ENCODE measurements at places on chromosomes 11 and 22.

- peaks cover 42% of the 10 kb centered on the region for H3K4me1 ChIP-seq
- DNase-seq, result no peak
These were observed 27.3 kb downstream of the MRTFA start for GRCh38 chr22:40609216-40609615.

DNA sequence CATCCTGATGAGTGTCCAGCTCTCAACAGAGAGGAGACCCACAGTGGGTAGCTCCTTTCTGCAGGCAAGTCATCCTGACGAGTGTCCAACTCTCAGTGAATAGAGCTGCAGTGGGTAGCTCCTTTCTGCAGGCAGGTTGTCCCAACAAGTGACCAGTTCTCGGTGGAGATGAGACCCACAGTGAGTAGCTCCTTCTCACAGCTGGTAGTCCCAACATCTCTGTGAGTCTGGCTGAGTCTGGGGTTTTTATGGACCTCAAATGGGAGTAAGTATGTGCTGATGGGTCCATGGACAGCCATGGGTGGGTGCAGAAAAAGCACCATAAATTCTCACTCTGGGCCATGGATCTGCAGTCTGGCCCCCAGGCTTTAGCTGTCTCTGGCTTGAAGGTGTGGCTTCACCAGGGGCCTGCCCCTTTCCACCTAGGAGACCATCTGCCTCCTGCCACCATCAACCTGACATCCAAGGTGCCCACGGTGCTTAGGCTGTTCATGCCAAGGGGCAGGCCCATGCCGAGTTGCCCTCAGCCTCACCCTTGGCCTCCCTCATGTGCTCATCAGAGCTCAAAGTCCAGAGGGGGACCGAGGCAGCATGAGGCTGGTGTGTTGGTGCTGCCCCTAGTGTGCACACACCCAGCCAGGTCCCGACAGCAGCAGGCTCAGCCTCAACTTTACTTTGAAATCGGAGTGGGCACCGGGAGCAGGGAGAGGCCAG lies 15.3 kb downstream of the NPAT start:
- H3K27me3 ChIP-seq, result no peaks in the 10 kb centered on the region
- DNase-seq, result no peak
- no peaks in the 10 kb centered on the region for H3K4me1 ChIP-seq
- H3K27ac ChIP-seq, result no peak overlapping the region
- no peak overlapping the region for H3K4me3 ChIP-seq

DNA sequence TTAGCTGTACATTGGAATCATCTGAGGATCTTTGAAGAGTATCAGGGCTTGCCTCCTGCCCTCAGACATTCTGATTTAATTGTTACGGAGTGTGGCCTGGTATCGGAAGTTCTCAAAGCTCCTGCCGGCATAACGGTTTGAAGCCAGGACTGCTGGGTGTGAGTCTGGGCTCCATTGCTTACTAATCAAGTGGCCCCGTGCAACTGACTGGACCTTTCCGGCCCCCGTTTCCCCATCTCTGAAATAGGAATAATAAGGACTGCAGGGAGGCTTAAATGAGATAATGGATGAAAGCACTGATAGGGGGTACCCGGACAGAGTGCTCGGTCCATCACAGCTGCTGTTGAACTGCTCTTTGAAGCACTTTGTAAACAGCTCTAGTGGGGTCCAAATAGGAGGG lies 1.7 kb downstream of the PLEKHB1 start:
- no peak overlapping the region for H3K27ac ChIP-seq
- H3K4me1 ChIP-seq, result peaks cover 46% of the 10 kb centered on the region
- H3K27me3 ChIP-seq, result peaks cover 19% of the 10 kb centered on the region
- no peak for DNase-seq
- H3K4me3 ChIP-seq, result peak overlapping the region; percentile 55
- H3K36me3 ChIP-seq, result no peaks in the 10 kb centered on the region

GRCh38 chr11:28009996-28010395 lies 98.0 kb downstream of the KIF18A start:
- H3K4me1 ChIP-seq, result no peaks in the 10 kb centered on the region
- peaks cover 6% of the 10 kb centered on the region for H3K36me3 ChIP-seq
- DNase-seq, result no peak
- H3K27ac ChIP-seq, result no peak overlapping the region
- no peak overlapping the region for H3K4me3 ChIP-seq

GRCh38 chr11:2999464-2999998 lies 7.4 kb upstream of the NAP1L4 start:
- H3K4me3 ChIP-seq, result no peak overlapping the region
- no peaks in the 10 kb centered on the region for H3K27me3 ChIP-seq
- no peak overlapping the region for H3K27ac ChIP-seq
- peaks cover 6% of the 10 kb centered on the region for H3K36me3 ChIP-seq
- peaks cover 11% of the 10 kb centered on the region for H3K4me1 ChIP-seq
- no peak for DNase-seq

DNA sequence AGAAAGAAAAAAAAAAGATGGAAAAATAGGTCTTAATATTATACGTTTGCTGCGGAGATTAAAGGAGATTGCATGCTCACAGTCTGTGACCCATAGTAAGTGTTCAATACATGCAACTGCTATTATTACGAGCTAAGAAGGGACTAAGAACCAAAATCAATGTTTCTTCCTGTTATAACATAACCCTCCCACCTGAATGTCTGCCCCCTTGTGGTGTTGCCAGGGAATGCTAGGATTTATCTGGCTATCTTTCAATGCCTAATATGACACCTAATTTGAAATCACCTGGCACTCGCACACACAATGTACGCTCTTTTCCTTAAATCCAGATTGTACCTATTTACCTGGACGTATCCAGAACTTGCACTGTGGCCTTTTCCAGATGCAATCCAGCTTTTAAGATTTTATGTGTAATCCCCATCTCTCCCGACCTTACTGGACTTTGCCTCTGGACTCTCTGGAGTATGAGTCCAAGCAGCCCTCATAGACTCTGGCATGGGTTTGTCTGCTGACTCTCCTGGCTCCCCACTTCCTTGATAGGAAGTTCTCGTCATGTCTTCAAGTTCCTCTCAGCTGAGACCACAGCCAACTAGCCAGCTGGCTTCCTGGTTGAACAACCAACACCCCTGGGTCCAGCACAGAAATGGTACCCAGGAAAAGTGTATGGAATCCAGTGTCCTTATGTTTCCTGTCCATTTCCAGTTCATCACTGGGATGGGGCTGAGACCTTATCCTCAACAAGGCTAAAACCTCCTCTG lies 151.5 kb downstream of the CCDC34 start:
- no peak for DNase-seq
- peaks cover 3% of the 10 kb centered on the region for H3K36me3 ChIP-seq
- no peaks in the 10 kb centered on the region for H3K27me3 ChIP-seq
- no peak overlapping the region for H3K27ac ChIP-seq
- H3K4me3 ChIP-seq, result no peak overlapping the region
- peaks cover 31% of the 10 kb centered on the region for H3K4me1 ChIP-seq

GRCh38 chr11:61076506-61077304 lies 25.6 kb upstream of the CD5 start:
- no peak overlapping the region for H3K27ac ChIP-seq
- no peak overlapping the region for H3K4me3 ChIP-seq
- no peak for DNase-seq
- H3K4me1 ChIP-seq, result peaks cover 12% of the 10 kb centered on the region
- no peaks in the 10 kb centered on the region for H3K36me3 ChIP-seq

DNA sequence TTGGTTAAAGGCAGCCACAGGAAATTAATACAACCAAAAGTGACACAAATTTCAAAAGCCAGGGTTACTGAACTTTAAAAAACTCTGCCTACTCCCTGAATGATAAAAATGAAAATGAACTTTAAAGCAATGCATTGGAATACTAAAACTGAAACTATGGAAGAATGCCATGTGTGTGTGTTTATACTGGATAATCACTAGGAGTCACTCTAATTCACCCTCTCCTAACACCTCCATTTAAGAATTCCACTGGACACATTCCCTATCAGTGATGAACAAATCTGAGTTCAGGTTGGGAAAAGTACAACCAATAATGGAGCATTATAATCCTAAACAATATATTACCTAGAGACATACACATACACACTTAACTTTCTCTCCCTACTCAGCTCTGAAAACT lies 27.5 kb upstream of the PLAAT3 start:
- H3K36me3 ChIP-seq, result peaks cover 27% of the 10 kb centered on the region
- DNase-seq, result no peak
- no peak overlapping the region for H3K4me3 ChIP-seq
- peaks cover 4% of the 10 kb centered on the region for H3K4me1 ChIP-seq

GRCh38 chr11:92204731-92205130 lies 19.9 kb upstream of the FAT3 start:
- H3K36me3 ChIP-seq, result peaks cover 3% of the 10 kb centered on the region
- no peak for DNase-seq
- H3K4me3 ChIP-seq, result no peak overlapping the region
- H3K4me1 ChIP-seq, result peaks cover 2% of the 10 kb centered on the region
- H3K27ac ChIP-seq, result no peak overlapping the region

DNA sequence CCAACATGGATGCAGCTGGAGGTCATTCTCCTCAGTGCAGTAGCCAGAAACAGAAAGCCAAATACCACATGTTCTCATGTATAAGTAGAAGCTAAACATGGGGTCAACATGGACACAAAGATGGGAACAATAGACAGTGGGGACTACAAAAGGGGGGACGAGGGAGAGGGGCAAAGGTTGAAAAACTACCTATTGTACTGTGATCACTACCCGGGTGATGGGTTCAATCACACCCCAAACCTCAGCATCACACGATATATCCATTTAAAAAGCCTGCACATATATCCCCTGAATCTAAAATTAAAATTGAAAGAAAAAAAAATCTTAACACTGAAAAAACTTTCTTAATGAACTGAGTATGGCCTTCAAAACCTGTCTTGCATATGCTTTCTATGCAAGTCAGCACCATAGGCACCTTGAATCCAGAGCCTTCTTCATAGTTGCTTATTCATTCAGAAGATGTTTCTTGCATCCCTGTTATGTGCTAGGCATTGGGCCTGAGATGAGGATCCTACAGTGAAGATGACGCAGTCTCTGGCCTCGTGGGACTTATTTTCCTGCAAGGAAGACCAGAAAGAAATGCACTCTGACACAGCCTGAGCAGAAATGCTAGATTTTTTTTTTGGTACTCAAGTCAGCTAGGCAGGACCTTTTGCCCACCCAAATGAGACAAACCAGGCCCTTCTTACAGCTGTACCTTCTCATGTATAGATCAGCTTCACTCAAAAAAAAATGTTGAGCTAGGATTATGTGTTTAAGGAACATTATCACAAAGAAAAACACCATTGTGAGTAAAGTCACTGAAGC lies 21.0 kb downstream of the NNMT start:
- peaks cover 3% of the 10 kb centered on the region for H3K27me3 ChIP-seq
- no peak overlapping the region for H3K27ac ChIP-seq
- no peaks in the 10 kb centered on the region for H3K36me3 ChIP-seq

DNA sequence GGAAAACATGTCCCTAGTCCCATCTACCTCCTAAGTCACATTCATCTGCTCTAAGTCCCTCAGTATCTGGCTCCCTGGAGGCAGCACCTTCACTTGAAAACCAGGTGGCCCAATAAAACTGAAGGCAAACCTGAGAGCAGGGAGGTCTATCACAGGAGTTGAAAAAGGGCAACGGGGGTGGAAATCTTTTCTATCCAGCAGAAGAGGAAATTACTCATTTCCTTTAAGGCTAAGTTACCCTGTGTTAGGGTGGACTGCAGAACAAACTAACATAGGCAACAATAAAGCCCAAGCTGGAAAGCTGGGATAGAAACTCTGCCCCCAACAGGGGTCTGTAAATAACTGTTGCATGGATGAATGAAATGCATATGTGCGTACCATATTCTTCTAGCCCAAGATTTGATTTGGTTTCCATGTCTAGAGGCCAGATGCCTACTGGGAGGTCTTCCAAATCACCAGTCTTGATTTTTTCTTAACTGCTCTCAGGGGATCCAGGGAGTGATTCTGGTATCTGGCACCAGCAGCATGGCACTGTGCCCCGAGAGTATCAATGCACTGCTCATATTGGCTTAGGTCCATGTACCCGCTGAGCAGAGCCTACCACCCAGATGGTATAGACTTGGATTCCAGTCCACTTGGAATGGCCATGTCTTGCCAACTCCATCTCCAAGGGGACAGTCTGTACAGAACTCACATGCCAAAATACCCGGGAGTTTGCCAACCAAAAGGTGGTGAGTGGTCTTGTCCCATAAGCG lies 350.0 kb upstream of the NCAM1 start:
- peaks cover 9% of the 10 kb centered on the region for H3K27me3 ChIP-seq
- peaks cover 25% of the 10 kb centered on the region for H3K4me1 ChIP-seq
- DNase-seq, result no peak

DNA sequence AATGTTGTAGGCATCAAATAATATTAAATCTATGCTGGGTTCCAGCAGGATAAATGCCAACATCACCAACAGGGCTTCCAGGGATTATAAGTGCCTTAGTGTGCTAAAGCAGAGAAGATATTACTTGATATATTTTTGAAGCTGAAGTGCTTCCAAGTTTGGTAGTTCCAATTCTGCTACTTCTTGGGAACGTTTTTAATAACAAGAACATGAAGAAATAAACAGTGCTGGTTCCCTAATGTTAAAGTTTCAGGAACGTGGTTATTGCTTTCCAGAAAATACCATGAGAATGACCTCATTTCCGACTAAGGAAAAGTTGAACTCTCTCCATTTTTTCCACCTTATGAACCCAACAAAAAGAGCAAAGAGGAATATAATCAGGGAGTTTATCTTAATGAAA lies 4.6 kb upstream of the RNF185 start:
- peaks cover 4% of the 10 kb centered on the region for H3K4me1 ChIP-seq
- peaks cover 28% of the 10 kb centered on the region for H3K27me3 ChIP-seq
- no peak overlapping the region for H3K4me3 ChIP-seq
- H3K36me3 ChIP-seq, result peaks cover 4% of the 10 kb centered on the region
- DNase-seq, result no peak

DNA sequence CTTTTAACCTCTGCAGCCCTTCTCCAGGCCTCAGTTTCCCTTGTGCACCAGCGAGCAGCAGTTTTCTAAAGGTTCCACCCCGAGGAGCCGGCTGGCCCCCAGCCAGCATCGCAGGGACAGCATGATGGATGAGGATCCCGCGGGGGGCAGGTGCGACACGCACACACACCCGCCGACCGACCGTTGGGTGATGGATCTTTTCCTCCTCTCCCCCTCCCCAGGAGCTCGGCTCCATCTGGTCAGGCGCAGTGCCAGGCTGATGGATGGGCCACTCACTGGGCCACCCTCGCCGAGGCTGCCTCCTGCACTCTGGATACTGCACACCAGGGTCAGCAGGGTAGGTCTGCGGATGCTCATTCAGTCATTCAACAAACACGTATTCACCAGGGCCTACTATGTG lies 12.8 kb upstream of the CABP7 start:
- peaks cover 42% of the 10 kb centered on the region for H3K27me3 ChIP-seq
- no peak overlapping the region for H3K27ac ChIP-seq
- H3K4me1 ChIP-seq, result peaks cover 24% of the 10 kb centered on the region
- H3K36me3 ChIP-seq, result no peaks in the 10 kb centered on the region
- no peak overlapping the region for H3K4me3 ChIP-seq
- DNase-seq, result no peak

DNA sequence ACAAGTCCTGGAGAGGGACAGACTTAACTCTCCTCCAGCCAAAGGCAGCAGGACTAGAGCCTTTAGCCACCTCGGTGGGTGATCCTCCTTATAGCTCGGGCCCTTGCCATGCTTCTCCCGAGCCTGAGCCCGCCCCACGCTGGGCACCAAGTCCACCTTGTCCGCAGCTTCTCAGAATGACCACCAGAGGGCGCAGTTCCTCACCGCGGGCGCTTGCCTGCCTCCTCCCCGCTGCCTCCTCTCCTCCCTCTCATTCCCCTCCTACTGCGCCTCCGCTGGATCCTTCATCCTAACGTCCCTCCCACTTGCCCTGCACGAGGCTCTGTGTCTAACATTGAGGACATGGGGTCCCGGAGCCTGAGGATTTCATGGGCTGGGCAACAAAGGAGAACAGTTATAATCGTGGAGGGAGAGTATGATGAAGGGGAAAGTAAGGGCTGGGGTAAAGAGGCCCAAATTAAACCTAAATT lies 11.3 kb upstream of the MOGAT2 start:
- no peaks in the 10 kb centered on the region for H3K36me3 ChIP-seq
- peaks cover 4% of the 10 kb centered on the region for H3K27me3 ChIP-seq
- H3K4me3 ChIP-seq, result no peak overlapping the region
- DNase-seq, result no peak
- H3K27ac ChIP-seq, result no peak overlapping the region

Measured in type B pancreatic cell (in vitro differentiated cells).